Testis (tissue), 5 donors: ENCODE measurements at places on chromosomes 12 and 14.

GRCh38 chr14:25522926-25523325 lies 473.0 kb upstream of the STXBP6 start:
- no peak for DNase-seq
- no peaks in the 10 kb centered on the region for H3K27me3 ChIP-seq
- H3K4me3 ChIP-seq = no peak overlapping the region
- H3K27ac ChIP-seq = no peak overlapping the region

DNA sequence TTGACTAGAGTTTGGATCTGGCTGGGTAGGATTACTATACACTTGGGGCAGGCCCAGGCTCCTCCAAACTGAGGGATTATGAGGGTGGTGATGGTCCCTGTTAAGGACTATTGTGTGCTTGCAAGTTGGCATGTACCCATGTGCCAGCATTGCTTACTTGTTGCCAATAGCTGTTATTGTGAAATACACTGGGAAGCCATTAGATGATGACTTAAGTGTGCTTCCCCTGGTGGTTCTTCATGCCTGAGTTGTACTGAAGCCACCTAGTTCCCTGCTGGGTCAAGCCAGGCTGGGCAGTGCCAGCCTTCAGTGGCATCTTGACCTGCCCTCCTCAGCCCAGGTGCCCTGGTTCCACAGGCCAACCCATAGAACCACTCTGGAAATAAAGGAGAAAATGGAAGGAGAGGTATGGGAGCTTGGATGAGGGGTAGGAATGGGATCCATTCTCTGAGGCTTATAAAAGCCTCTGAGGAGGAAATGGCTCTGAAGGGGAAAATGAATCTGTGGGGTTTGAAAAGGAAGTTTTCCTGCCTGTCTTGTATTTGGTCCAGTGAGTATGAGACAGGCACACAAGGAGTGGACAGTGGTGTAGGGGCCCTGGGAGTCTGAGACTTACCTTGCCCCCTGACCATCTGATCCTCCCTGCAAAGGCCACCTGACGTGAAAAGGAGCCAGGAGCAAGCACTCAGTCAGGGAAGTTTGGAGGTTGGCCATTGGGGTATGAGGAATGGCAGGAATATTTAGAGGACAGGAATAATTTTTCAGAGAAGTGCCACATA lies 724 bp downstream of the LTB4R start:
- H3K4me1 ChIP-seq = peaks cover 15% of the 10 kb centered on the region
- H3K4me3 ChIP-seq = peak overlapping the region; percentile 65
- no peak for DNase-seq
- no peaks in the 10 kb centered on the region for H3K36me3 ChIP-seq
- H3K27ac ChIP-seq = no peak overlapping the region

- no peaks in the 10 kb centered on the region for H3K27me3 ChIP-seq
- H3K27ac ChIP-seq = peak within 1 kb of the TSS; percentile 98
- peak within 1 kb of the TSS; percentile 81 for H3K4me3 ChIP-seq
- peaks cover 9% of the 10 kb centered on the region for H3K4me1 ChIP-seq
Measured at GRCh38 chr14:67241411-67242167, at the start of gene PALS1. Gene PALS1, plus strand, starts transcription at chr14:67241435. Its CDS starts 37,736 bp downstream, at chr14:67279171.

DNA sequence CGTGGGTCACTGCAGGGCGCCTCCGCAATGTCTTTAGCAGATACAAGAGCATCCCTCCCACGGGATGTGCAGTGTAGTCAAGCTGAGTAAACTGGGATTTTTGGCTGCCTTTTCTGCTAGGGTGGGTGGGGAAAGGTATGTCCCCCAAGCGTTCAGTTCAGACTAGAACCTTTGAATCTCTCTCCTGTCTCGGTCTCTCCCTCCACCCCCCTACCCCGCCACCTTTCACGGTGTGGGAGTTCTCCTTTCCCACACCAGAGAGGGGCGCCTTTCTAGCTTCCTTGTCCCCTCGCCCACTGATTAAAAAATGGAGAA lies 525 bp upstream of the FAR2 start:
- H3K4me1 ChIP-seq = no peaks in the 10 kb centered on the region
- H3K36me3 ChIP-seq = no peaks in the 10 kb centered on the region

GRCh38 chr14:92538412-92538985 lies 24.9 kb downstream of the RIN3 start:
- no peak overlapping the region for H3K27ac ChIP-seq
- no peaks in the 10 kb centered on the region for H3K27me3 ChIP-seq
- H3K4me1 ChIP-seq = peaks cover 31% of the 10 kb centered on the region
- no peaks in the 10 kb centered on the region for H3K36me3 ChIP-seq
- no peak overlapping the region for H3K4me3 ChIP-seq

DNA sequence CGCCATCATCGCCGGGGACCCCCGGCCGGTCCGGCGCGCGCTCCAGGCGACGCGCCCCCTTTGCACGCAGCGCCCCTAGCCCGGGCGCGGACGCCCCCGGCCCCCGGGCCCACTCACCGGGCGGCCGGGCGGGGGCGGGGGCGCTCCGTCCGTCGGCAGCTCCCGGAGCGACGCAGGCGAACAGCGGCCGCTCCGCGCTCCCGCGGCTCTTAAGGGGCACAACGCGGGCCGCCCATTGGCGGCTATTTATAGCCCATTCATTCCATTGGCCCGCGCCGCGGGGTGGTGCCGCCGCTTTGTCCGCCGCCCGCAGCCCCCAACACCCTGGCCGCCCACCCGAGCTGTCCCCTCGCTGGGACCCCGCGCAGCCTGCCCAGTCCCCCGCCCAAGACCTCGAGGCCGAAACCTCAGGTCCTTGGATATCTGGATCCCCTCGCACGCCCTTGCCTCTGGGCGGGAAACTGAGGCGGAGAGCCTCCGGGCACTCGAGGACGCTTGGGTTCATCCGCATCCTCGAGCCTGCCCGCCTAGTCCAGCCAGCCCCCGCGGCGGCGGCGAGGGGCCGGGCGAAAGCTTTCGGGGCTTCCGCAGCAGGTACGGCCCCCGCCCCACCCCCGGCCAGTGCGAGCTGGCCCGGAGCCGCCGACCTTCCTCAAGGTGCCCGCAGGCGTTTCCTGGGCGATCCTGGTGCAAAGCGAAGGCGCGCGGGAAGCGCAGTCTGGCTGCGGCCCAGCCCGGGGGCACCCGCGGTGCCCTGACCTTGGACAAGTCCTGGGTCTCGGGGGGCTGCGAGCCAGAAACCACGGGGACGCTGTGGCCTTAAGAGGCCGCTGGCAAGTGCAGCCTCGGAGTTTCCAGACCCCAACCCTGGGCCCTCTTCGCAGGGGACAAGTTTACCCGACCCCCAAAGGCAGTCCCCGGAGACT lies at the start of gene CKB:
Gene CKB (minus strand): TSS at position 182 of the 926 bp plus-strand sequence. CDS start 337 bp downstream, outside the sequence.
- H3K4me3 ChIP-seq = peak within 1 kb of the TSS; percentile 77
- no peaks in the 10 kb centered on the region for H3K36me3 ChIP-seq
- H3K27me3 ChIP-seq = no peaks in the 10 kb centered on the region
- peak within 1 kb of the TSS; percentile 94 for H3K27ac ChIP-seq
- peaks cover 69% of the 10 kb centered on the region for H3K4me1 ChIP-seq
- peak; percentile 86 for DNase-seq

DNA sequence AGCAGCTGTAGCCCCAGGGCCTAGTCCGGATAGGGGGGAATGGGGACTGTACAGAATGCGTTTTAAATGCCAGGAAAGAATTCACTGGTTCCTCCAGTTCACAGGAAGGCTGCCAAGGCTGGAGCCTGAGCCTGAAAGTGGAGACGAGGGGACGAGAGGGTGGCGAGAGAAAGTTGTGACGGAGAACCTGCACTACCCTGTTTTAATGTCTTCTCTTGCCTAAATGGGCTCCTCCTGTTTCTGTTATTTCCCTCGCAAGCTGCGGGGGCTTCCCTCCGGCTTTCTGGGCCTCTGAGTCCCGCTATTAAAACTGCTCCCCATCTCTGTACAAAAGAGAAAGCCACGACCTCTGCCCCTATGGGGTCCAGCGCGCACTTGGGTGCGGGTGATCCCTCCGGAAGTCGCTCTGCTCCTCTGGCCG lies 4.5 kb downstream of the C1QL4 start:
- peaks cover 3% of the 10 kb centered on the region for H3K27me3 ChIP-seq
- no peaks in the 10 kb centered on the region for H3K36me3 ChIP-seq
- peaks cover 9% of the 10 kb centered on the region for H3K4me1 ChIP-seq
- DNase-seq = peak; percentile 13
- H3K27ac ChIP-seq = no peak overlapping the region
- H3K4me3 ChIP-seq = peak overlapping the region; percentile 21

GRCh38 chr12:113932381-113933196 lies 33.5 kb downstream of the RBM19 start:
- H3K27ac ChIP-seq = no peak overlapping the region
- no peaks in the 10 kb centered on the region for H3K36me3 ChIP-seq
- no peak overlapping the region for H3K4me3 ChIP-seq
- H3K27me3 ChIP-seq = no peaks in the 10 kb centered on the region

DNA sequence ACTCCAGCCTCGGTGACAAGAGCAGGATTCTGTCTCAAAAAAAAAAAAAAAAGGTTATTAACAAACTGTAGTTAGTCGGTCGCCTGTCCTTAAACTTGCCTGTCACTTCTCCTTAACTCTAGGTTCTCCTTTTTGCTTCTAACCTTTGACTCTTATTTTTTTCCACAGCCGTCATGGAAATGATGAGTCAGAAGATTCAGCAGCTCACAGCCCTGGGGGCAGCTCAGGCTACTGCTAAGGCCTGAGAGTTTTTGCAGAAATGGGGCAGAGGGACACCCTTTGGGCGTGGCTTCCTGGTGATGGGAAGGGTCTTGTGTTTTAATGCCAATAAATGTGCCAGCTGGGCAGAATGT lies 418 bp upstream of the MYG1 start:
- H3K4me1 ChIP-seq = peaks cover 22% of the 10 kb centered on the region
- DNase-seq = no peak
- H3K27ac ChIP-seq = peak overlapping the region; percentile 21
- H3K36me3 ChIP-seq = no peaks in the 10 kb centered on the region
- no peaks in the 10 kb centered on the region for H3K27me3 ChIP-seq
- peak overlapping the region; percentile 87 for H3K4me3 ChIP-seq

DNA sequence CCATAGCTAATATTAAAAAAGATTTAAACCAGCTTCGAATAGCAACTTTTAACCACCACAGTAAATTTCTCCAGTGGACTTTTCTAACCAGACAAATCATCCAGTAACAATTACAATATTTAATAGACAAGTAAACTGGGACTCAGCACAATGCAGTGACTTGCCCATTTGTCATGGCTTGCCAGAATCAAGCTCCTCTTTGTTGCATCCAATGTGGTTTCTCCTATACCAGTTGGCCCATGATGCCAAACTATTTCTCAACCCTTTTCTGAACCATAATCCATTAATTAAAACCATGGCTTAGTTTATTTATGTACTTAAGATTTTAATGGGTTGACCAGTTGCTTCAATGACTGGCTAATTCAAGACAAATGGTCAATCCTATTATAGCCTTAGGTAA lies 64.4 kb downstream of the DIO2 start:
- no peaks in the 10 kb centered on the region for H3K27me3 ChIP-seq
- H3K36me3 ChIP-seq = no peaks in the 10 kb centered on the region
- H3K27ac ChIP-seq = no peak overlapping the region
- DNase-seq = no peak

GRCh38 chr12:76449583-76449982 lies 101.4 kb upstream of the BBS10 start:
- no peak for DNase-seq
- no peaks in the 10 kb centered on the region for H3K27me3 ChIP-seq
- H3K4me3 ChIP-seq = no peak overlapping the region
- H3K4me1 ChIP-seq = no peaks in the 10 kb centered on the region
- H3K36me3 ChIP-seq = no peaks in the 10 kb centered on the region
- no peak overlapping the region for H3K27ac ChIP-seq
